ENCODE measurements at places on chromosomes 13 and 19. TPM values are rescaled to one million over a fixed set of nuclear protein-coding genes. Genes with fewer than 3 reads are reported as not detected.

- DNase-seq, result no peak
Observed at GRCh38 chr19:38319421-38320258, at the start of gene KCNK6. TSS of gene KCNK6 (plus strand) at chr19:38319845. CDS start at chr19:38319951, 106 bp downstream.

- DNase-seq, result peak; percentile 96
Observed at GRCh38 chr19:46624958-46625661, at the start of gene PTGIR. TSS of gene PTGIR (minus strand) at chr19:46625089. CDS start at chr19:46624225, 864 bp downstream.

GRCh38 chr13:108615241-108615640, 14.2 kb upstream of the MYO16 start:
- DNase-seq, result no peak

GRCh38 chr19:32181216-32181920, 164.0 kb upstream of the ZNF507 start:
- DNase-seq, result no peak

- DNase-seq, result no peak
Observed at GRCh38 chr19:2255982-2256685, at the start of gene JSRP1. TSS of gene JSRP1 (minus strand) at chr19:2256417. CDS start at chr19:2255314, 1,103 bp downstream.

GRCh38 chr19:10126213-10126639, 6.5 kb upstream of the EIF3G start:
- no peak for DNase-seq

TMEM86B gene
- total RNA-seq, result not detected

USP12 gene
- total RNA-seq, result 8.7 TPM

PRTN3 gene
- not detected for total RNA-seq

GRCh38 chr19:29665826-29666577, 741 bp downstream of the PLEKHF1 start:
- DNase-seq, result peak; percentile 88

DNA sequence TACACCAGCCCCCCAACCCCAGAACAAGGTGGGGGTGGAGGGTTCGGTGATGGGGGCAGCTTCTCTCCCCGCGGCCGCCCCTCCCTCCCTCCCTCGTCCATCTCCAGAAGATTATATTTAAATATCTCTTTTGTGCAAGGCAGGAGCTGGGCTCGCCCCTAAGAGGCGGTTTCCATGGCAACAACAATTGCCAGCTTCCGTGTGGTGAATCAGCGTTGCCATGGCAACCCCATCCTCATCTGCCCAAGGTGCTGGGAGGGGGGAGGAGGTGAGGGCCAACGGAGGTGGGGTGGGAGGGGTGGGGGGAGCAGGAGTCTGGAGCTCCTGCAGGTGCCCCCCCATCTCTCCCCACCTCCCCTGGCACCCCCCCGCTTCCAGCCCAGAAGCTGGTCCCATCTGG, 46.4 kb downstream of the CELF5 start:
- no peak for DNase-seq

DNA sequence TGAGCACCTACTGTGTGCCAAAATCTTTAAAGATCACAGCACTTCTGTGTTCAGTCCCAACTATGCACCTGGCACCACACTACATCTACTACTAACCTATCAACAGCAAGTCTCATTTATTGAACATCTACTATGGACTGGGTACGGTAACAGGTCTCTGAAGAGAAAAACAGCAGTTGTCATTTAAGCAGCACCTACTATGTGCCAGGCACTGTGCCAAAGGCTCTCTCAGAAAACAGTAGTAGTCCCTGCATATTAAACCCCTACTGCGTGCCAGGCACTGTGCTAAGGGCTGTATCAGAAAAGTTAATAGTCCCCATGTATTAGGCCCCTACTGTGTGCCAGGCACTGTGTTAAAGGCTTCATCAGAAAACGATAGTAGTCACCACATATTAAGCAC, 106.2 kb downstream of the PTPRS start:
- DNase-seq, result no peak

SLITRK5 gene
- not detected for total RNA-seq

GRCh38 chr19:4700693-4700970, 23.0 kb downstream of the DPP9 start:
- no peak for DNase-seq

- no peak for DNase-seq
Observed at GRCh38 chr19:54319049-54319448, 6.1 kb upstream of the LILRA5 start.

Measured in ascending aorta (tissue), 2 donors.